ENCODE measurements at places on chromosomes 3 and 15. TPM values are rescaled to one million over a fixed set of nuclear protein-coding genes. Genes with fewer than 3 reads are reported as not detected.

CADPS gene
- not detected for total RNA-seq

UBE2E2 gene
- 36.3 TPM for total RNA-seq

FOXB1 gene
- not detected for total RNA-seq

HTR3D gene
- total RNA-seq, result not detected

LCTL gene
- total RNA-seq, result 0.25 TPM

COPG1 gene
- total RNA-seq, result 142 TPM

RASA2 gene
- 4.4 TPM for total RNA-seq

SH3GL3 gene
- total RNA-seq, result 0.38 TPM

HRG gene
- total RNA-seq, result not detected

DPPA2 gene
- not detected for total RNA-seq

SPG21 gene
- 106 TPM for total RNA-seq

CPNE9 gene
- not detected for total RNA-seq

IL17RD gene
- 31.3 TPM for total RNA-seq

CHRNA7 gene
- 1.4 TPM for total RNA-seq

HYAL1 gene
- total RNA-seq, result 1.1 TPM

TMIE gene
- total RNA-seq, result not detected

HTD2 gene
- total RNA-seq, result 7.4 TPM

PEX11A gene
- total RNA-seq, result 4.7 TPM

KNG1 gene
- not detected for total RNA-seq

UNC45A gene
- total RNA-seq, result 52.3 TPM

MAGEL2 gene
- 0.51 TPM for total RNA-seq

PLCH1 gene
- total RNA-seq, result 1.0 TPM

COL6A5 gene
- total RNA-seq, result 0.89 TPM

TUSC7 gene
- total RNA-seq, result not detected

SENP8 gene
- total RNA-seq, result 1.1 TPM

GALNT15 gene
- 0.33 TPM for total RNA-seq

ASB14 gene
- not detected for total RNA-seq

CBLB gene
- total RNA-seq, result 18.1 TPM

PLA2G4E gene
- total RNA-seq, result not detected

DNASE1L3 gene
- total RNA-seq, result not detected

ZNF619 gene
- 3.6 TPM for total RNA-seq

PCLAF gene
- total RNA-seq, result 5.3 TPM

GPR149 gene
- not detected for total RNA-seq

GDPGP1 gene
- total RNA-seq, result 7.9 TPM

CFAP100 gene
- not detected for total RNA-seq

WNT7A gene
- total RNA-seq, result 0.65 TPM

RASSF1 gene
- 15.8 TPM for total RNA-seq

ZPLD1 gene
- 1.1 TPM for total RNA-seq
